ENCODE measurements at places on chromosomes 11 and 22. TPM values are rescaled to one million over a fixed set of nuclear protein-coding genes. Genes with fewer than 3 reads are reported as not detected.

CHEK2 gene
- 28.9 TPM for total RNA-seq

- no peak for DNase-seq
Observed at GRCh38 chr11:11348303-11348702, 4.7 kb downstream of the CSNK2A3 start.

GRCh38 chr11:118961591-118961990 is 5.5 kb downstream of the UPK2 start:
- DNase-seq, result no peak

DNA sequence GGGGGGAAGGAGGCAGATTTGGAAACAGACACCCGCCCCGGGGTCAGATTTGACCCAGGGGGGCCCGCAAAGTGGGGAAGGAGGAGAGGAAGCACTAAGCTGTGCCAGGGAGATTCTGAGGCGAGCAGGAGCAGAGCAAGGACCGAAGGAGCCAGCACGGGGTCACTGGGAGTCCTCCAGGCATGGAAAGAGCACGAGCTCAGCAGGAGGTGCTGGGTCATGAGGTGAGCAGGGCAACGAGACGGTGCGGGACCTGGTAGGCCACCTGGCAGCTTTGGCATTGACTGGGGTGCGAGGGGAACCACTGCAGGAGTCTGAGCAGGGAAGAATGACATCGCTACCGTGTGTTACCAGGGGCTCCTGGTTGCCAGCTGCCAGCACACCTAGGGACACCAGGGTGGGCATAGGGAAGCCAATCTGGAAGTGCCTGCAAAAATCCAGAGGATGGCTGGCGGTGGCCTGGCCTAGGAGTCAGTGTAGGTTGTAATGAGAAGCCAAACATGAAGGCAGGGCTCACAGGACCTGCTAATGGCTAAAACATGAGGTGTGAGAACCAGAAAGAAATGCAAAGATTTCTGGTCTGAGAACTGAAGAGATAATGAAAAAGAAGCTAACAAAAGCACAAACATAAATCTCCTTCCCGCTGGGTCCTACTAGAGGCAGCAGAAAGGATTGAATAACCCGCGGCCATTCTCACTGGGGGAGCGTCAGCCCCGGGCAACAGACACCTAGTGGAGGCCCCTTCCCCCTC is 63.5 kb downstream of the MICAL3 start:
- DNase-seq, result no peak

DNA sequence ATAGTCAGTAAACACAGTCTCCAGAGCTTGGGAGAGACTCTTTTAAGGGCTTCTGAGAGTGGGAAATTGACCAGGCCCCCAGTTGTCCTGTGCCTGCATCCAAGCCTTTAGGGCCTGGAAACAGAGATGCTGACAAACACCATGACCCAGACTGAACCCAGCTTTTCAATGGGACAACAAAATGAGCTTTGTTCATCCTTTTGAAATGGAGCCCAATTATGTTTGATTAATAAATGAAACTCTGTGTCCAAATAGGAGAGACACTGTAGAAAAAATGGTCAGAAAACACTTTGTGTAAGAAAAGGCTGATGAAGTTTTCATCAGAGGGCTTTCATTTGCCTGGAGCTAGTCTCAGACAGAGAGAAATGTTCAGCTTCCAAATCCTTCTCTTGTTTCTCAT is 146.0 kb downstream of the RRAS2 start:
- peak; percentile 16 for DNase-seq

LRRC74B gene
- under 0.01 TPM for total RNA-seq

- DNase-seq, result peak; percentile 41
Observed at GRCh38 chr11:821512-822371, 3.0 kb downstream of the PNPLA2 start.

DNA sequence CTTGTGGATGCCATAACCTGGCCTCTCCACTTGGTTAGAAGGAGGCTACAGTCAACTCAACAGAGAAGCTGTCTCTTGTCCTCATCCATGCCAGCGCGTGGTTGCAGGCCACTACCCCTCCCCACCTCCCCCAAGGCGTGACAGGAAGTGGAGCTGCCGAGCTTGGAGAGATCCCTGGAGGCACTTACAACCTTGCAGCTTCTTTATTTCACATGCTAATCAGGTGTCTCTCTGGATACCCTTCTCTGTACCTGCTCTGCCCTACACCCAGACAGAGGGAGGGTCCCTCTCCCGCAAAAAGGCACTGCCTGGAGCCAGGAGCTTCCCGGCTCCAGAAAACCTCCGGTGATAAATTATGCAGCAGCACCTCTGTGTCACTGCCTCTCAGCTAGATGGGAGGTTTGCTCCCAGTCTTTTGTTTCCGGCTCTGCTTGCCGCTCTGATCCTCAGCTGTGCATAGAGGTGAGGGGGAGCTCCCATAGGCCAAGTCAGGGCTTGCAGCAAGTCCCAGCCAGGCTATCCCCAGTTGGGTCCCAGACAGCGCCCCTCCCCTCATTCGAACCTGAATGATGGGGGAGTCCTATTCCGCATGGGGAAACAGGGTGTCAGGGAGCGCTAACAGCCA is 5.7 kb downstream of the LRP4 start:
- no peak for DNase-seq

FAM118B gene
- 33.6 TPM for total RNA-seq

DNA sequence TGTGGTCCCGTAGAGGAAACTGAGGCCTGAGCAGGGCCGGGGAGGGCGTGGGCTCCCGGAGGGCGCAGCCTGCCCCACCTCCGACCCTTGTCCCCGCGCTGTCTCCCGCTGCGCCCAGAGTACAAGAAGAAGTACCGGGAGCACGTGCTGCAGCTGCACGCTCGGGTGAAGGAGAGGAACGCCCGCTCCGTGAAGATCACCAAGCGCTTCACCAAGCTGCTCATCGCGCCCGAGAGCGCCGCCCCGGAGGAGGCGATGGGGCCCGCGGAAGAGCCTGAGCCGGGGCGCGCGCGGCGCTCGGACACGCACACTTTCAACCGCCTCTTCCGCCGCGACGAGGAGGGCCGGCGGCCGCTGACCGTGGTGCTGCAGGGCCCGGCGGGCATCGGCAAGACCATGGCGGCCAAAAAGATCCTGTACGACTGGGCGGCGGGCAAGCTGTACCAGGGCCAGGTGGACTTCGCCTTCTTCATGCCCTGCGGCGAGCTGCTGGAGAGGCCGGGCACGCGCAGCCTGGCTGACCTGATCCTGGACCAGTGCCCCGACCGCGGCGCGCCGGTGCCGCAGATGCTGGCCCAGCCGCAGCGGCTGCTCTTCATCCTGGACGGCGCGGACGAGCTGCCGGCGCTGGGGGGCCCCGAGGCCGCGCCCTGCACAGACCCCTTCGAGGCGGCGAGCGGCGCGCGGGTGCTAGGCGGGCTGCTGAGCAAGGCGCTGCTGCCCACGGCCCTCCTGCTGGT is 1.9 kb downstream of the NLRP6 start:
- DNase-seq, result no peak

- DNase-seq, result no peak
Observed at GRCh38 chr11:76030286-76030685, 176.0 kb downstream of the WNT11 start.

CASP1 gene
- 16.6 TPM for total RNA-seq

- peak; percentile 22 for DNase-seq
Observed at GRCh38 chr11:1652771-1653540, 23.4 kb downstream of the KRTAP5-5 start.

DNA sequence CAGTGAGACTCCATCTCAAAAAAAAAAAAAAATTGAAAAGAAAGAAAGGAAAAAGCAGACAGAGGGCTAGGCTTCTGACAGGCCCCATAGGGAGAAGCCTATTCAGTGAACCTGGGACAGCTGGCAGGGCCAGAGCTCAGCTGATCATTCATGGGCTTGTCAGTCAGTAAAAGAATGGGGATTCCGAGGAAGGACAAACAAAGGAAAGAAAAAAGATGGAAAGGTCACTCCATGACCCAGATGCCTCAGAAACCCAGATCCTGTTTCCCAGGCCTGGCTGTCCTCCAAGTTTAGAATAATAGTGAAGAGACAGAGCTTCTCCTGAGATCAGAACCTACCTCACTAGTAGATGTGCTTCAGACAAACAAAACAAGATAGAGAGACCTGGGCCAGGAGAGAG is 34.3 kb upstream of the ASPHD2 start:
- no peak for DNase-seq

DNA sequence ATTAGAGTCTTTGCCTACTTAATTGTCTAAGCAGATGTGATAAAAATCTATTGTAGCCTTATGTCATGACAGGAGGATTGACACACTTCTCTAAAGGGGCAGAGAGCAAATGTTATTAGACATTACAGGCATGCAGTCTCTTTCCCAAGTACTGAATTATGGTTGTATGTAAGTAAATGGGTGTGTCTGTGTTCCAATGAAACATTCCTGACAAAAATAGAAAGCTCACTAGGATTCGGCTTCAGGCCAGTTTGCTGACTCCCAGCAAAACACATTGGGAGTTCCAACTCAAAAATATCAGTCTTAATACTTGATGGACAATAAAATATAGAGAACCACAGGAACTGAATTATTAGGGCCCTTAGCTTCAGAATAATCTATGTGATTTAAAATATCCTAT is 1480.4 kb downstream of the FAM181B start:
- DNase-seq, result no peak

GRCh38 chr22:27201741-27202140 is 544.4 kb downstream of the MIAT start:
- no peak for DNase-seq

DNA sequence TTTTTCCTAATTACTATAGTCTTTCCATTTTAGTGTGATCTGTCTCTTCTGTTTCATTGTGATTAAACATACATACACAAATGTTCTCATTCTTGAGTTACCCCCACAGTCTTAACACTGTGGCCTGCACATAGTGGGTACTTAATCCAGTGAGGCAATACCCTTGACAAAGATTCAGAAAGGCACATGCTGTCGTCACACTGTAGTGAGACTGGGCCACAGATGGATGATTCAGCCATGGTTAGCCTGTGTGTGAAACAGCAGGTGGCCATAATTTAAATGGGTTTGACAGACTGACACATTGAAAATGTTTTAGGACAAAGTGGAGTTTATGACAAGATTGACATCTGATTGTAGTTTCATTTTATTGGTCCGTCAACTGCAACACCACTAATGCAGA is 313.1 kb downstream of the C11orf87 start:
- no peak for DNase-seq

DNA sequence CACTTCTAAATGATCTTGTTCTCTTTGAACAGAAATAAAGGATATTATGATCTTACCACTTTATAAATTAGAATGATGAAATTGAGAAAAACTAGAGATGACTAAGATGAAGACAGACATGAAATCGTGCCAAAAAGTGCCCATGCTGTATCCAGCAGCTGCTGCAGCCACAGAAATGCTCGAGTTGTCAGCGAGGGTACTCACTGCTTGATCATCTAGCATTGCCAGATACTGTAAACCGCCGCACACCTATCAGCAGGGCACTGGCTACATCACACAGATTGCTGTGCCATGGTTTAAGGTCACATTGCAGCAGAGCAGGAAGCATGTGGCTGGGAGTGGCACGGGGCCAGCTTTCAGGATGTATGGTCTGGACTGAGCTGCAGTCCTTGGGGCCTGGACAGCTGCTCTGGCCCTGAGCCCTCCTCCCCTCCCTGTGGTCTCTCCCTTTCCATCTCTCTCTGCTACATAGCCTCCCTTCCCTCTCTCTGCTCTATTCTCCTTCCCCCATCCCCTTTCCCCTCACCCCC is 51.0 kb upstream of the SEPTIN5 start:
- peak; percentile 81 for DNase-seq

CSF2RB gene
- not detected for total RNA-seq

DNA sequence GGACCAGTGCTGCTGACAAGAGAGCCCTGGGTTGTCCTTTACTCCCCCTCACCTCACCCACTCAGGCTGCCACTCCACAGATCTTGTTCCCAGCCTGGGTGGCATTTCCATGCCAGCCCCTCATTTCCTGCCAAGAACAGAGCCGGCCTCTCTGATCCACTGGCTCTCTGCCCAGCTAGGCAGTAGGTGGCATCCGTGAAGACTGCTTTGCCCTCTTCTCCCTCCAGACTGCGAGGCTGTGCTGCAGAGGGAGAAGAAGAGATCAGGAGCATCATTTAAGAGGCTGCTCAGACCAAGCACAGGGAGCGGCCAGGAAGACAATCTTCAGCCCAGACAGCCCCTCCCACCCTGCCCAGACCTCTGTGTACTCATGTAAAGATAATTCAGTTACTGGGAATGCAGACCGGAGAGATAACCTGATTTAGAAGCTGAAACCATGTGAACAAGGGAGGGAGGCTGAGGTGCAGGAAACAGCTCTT is 126.9 kb upstream of the NCAM1 start:
- DNase-seq, result no peak

SAA2 gene
- total RNA-seq, result 0.20 TPM

ZNF214 gene
- total RNA-seq, result 3.5 TPM

DNA sequence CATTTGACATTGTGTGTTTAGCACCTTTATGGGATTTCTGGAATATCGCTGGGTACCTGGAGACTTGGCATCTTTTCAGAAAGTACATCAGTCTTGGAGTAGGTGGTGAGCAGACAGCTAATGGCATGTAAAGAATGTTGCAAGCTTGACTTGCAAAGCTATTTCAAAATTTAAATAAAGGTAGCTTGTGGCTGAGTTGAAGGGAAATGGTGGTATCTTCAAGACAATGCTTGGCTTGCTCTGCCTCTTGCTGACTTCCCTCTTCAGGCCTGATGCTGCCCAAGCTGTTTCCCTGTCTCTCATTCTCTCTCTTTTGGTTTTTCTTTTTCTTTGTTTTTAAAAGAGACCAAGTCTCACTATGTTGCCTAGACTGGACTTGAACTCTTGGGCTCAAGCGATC is 13.2 kb downstream of the ZNRF3 start:
- DNase-seq, result no peak

DNA sequence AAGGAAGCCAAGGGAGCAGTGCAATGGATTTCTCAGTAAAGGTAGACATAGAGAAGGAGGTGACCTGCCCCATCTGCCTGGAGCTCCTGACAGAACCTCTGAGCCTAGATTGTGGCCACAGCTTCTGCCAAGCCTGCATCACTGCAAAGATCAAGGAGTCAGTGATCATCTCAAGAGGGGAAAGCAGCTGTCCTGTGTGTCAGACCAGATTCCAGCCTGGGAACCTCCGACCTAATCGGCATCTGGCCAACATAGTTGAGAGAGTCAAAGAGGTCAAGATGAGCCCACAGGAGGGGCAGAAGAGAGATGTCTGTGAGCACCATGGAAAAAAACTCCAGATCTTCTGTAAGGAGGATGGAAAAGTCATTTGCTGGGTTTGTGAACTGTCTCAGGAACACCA is 6.6 kb downstream of the TRIM22 start:
- peak; percentile 8 for DNase-seq

DNA sequence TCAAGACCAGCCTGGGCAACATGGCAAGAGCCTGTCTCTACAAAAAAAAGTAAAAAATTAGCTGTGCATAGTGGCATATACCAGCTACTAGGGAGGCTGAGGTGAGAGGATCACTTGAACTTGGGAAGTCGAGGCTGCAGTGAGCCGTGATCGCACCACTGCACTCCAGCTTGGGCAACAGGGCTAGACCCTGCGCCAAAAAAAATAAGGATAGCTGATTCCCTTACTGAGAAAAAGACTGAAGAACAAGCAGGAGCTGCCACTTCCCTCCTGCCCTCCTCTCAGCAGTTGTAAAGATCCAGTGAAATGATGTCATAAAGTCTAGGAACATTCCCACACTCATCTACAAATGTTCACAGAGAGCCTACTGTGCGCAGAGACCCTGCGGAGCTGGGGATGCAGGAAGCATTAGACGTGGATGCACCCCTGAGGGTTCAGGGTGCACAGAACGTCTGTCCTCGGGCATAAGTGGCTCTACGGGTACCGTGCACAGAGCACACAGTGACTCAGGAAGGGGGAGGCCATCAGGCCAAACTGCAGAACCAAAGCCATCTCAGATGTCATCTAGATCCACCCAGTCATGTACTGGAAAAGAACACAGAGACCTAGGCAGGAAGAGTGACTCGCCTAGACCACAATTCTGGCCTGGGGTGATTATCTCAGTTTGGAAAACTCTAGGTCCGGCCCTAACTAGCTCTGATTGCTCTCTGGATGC is 11.7 kb downstream of the SEC14L2 start:
- DNase-seq, result peak; percentile 95
